Activated T-cell treated with anti-CD3 and anti-CD28 coated beads, Interleukin-2, amount 50 U/mL, for 72 hours (primary cell): ENCODE measurements at places on chromosomes 6 and 20. TPM values are rescaled to one million over a fixed set of nuclear protein-coding genes. Genes with fewer than 3 reads are reported as not detected.

DNA sequence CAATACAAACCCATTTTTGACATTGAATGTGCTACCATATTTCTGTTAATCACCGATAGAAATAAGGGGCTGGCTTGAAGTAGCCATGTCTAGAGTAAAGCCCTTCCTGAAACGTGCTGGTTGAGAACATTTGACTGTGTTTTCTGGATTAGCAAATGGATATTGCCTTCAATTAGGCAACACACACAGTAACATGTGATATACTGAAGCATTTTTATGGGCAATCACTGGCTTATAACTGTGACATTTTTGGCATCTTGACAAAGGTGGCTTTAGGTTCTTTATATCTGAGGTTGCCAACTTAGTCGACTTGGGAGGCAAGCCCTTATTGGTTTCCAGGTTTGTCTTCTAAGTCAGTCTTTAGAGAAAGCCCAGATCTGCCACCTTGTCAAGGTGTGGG lies 292.9 kb downstream of the BTBD3 start:
- no peaks in the 10 kb centered on the region for H3K4me1 ChIP-seq
- H3K36me3 ChIP-seq, result no peaks in the 10 kb centered on the region
- no peak for DNase-seq
- no peak overlapping the region for H3K4me3 ChIP-seq

HLA-DQB1 gene
- total RNA-seq, result 2.9 TPM

- H3K4me3 ChIP-seq, result no peak overlapping the region
- no peaks in the 10 kb centered on the region for H3K36me3 ChIP-seq
- no peak for DNase-seq
Measured at GRCh38 chr6:117513778-117514365, 31.4 kb downstream of the DCBLD1 start.

DNA sequence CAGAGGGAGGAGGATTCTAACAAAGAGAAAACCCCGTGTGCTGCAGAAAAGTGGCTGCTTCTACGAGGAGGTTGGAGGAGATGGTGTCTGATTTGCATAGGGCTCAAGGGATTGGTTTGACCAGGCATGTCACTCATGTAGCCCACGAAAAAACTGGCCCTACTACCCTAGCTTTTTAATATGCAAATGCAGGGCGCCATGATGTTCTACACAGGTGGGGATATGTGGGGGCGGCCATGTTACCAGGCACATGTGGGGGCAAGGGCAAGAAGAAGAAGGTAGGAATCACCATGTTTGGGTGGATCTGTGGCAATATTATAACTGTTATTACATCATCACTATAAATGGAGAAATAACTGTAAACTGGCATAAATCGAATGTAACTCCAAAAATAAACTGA lies 9.9 kb downstream of the KIAA1755 start:
- H3K27me3 ChIP-seq, result no peaks in the 10 kb centered on the region
- H3K27ac ChIP-seq, result no peak overlapping the region
- no peak for DNase-seq
- H3K36me3 ChIP-seq, result no peaks in the 10 kb centered on the region

MTCH1 gene
- total RNA-seq, result 116 TPM

IRF4 gene
- 554 TPM for total RNA-seq

DNA sequence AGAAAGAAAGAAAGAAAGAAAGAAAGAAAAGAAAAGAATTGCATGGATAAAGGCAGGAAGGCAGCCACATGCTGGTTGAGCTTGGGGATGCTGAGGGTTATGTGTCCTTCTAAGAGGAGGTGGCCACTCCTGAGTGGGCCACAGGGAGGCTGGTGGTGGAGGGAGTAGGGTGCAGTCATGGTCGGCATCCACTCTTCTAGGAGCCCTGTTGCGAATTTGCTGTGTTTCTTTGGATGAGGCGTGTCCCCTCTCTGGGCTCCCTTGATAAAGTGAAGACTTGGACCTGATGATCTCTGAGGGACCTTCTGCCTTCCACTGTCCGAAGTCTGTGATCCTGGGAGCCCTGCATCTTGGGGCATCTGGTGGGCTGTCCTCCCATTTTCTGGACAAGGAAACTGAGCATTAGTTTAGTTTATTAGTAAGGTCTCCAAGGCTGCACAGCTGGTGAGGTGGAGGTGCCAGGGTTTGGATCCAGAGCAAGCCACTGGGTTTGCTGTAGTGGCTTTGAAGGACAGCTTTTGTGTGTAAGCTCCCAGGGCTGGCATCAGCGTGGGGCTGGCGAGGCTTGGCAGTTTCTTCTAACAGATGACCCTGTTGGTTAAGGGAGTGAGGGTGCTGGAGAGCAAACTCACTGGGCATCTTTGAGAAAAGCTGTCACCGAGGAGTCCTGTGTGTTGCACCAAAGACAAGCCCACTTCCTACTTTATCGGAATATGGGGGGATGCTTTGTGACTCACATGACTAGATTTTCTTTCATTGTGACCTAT lies 4.3 kb downstream of the DLGAP4 start:
- no peaks in the 10 kb centered on the region for H3K4me1 ChIP-seq
- no peaks in the 10 kb centered on the region for H3K36me3 ChIP-seq
- H3K27ac ChIP-seq, result no peak overlapping the region
- H3K4me3 ChIP-seq, result no peak overlapping the region
- H3K27me3 ChIP-seq, result peaks cover 28% of the 10 kb centered on the region

KCNK16 gene
- not detected for total RNA-seq

DNA sequence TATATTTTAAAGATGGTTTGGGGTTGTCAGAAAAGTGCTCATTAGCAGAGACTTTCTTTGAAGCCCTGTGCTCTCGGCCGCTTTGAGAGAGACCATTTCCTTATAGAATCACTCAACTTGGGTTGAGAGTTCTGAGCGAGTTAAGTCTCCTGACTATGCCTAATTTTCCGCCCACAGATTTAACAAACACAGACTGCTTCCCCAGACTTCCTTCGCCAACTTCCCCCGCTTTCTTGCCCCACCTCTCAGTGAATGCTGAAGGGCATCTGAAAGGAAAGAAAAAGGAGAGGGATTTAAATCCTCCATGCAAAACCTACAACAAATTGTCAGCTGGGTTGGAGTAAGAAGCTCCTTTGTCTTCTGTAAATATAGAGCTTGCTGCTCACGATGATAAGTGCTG lies 224.0 kb downstream of the EYA2 start:
- no peaks in the 10 kb centered on the region for H3K36me3 ChIP-seq
- DNase-seq, result no peak
- H3K27ac ChIP-seq, result no peak overlapping the region
- H3K4me3 ChIP-seq, result no peak overlapping the region
- peaks cover 42% of the 10 kb centered on the region for H3K27me3 ChIP-seq

- no peak overlapping the region for H3K4me3 ChIP-seq
- no peaks in the 10 kb centered on the region for H3K36me3 ChIP-seq
- peaks cover 31% of the 10 kb centered on the region for H3K27me3 ChIP-seq
- H3K4me1 ChIP-seq, result peaks cover 11% of the 10 kb centered on the region
Measured at GRCh38 chr20:43191946-43192863, 2.5 kb upstream of the PTPRT start.

- peaks cover 5% of the 10 kb centered on the region for H3K4me1 ChIP-seq
- H3K27ac ChIP-seq, result no peak overlapping the region
- H3K27me3 ChIP-seq, result peaks cover 39% of the 10 kb centered on the region
- no peak overlapping the region for H3K4me3 ChIP-seq
Measured at GRCh38 chr6:160256445-160256844, 2.2 kb downstream of the SLC22A2 start.

DNA sequence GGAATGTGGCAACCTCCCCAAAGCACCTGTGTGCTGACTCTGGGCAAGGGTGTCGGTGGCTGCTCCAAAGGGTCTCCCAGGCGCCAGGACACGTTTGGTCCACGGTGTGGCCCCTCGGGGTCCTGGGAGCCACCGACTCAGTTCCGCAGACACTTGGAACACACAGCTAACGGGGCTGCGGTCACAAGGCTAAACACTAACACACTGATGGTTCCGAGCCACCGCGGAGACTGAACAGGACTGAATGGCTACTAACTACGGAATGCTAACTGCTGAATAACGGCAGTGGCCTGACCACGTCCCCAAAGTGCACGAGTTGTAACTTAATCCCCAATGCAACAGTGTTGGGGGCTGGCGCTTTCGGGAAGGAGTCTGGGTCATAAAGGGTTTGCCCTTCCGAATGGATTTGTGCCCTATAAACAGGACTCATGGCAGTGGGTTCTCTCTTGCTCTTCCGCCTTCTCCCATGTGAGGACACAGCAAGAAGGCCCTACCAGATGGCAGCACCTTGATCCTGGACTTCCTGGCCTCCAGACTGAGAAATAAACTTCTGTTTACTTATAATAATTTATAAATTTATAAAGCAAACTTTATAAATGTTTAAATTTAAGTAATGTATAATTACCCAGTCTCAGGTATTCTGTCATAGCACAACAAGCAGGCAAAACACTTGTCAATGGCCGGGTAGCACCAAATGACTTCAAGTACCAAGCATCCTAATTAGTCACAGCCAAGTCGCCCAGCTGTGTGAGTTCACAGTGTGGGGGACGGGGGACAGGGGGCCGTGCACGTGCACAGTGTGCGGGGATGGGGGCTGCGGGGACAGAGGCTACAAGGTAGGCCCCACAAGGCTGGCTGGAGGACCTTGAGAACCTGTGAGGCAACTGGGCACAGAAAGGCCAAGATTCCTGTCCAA lies 2.3 kb upstream of the EEF1A2 start:
- peak overlapping the region; percentile 32 for H3K4me3 ChIP-seq
- no peak overlapping the region for H3K27ac ChIP-seq

- peaks cover 67% of the 10 kb centered on the region for H3K4me1 ChIP-seq
- peak overlapping the region; percentile 68 for H3K27ac ChIP-seq
- H3K4me3 ChIP-seq, result peak overlapping the region; percentile 97
- H3K36me3 ChIP-seq, result peaks cover 34% of the 10 kb centered on the region
Measured at GRCh38 chr6:90294989-90295853, 1.4 kb downstream of the BACH2 start.

DZANK1 gene
- 3.1 TPM for total RNA-seq

- H3K4me1 ChIP-seq, result no peaks in the 10 kb centered on the region
- H3K27me3 ChIP-seq, result no peaks in the 10 kb centered on the region
- DNase-seq, result no peak
- H3K4me3 ChIP-seq, result no peak overlapping the region
- H3K36me3 ChIP-seq, result no peaks in the 10 kb centered on the region
- no peak overlapping the region for H3K27ac ChIP-seq
Measured at GRCh38 chr6:50112981-50113857, 63.5 kb upstream of the DEFB112 start.

DNA sequence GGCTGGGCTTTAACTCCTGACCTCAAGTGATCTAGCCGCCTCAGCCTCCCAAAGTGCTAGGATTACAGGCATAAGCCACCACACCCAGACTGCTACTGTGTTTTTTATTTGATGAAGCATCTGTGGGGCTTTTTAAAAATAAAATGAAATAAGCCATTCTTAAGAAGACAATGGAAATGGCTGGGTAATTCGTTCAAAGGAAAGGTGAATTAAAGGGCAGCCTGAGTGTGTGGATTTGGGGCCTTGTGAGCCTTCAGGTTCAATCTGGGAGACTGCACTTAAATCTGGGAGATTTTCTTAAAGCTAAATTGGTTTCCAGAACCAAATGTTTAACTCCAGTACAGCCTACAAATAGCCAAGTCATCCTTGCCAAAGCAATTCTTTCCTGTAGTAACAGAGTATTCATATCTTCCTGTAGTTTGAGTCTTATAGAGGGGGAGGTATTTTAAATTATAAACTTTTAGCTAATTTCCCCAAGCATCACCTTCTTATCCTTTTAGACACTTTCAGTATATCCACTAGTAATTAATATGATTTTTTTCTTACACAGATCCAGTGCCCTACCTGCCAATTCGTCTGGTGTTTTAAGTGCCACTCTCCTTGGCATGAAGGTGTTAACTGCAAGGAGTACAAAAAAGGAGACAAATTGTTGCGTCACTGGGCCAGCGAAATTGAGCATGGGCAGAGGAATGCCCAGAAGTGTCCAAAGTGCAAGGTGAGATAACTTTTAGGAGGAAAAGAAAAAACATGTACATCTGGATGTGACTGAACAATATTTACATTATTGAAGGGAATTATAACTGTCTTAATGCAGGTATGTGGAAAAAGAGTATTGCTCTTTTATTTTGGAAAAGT lies 95.4 kb downstream of the RNF217 start:
- no peaks in the 10 kb centered on the region for H3K27me3 ChIP-seq
- H3K4me3 ChIP-seq, result no peak overlapping the region
- no peaks in the 10 kb centered on the region for H3K4me1 ChIP-seq
- DNase-seq, result no peak

- H3K27me3 ChIP-seq, result no peaks in the 10 kb centered on the region
- H3K4me3 ChIP-seq, result no peak overlapping the region
- peaks cover 8% of the 10 kb centered on the region for H3K36me3 ChIP-seq
- peaks cover 4% of the 10 kb centered on the region for H3K4me1 ChIP-seq
- no peak overlapping the region for H3K27ac ChIP-seq
- DNase-seq, result no peak
Measured at GRCh38 chr6:32163559-32164258, 686 bp upstream of the EGFL8 start.

ZNF165 gene
- 5.1 TPM for total RNA-seq

GRCh38 chr6:166470863-166471410 lies 88.2 kb upstream of the MPC1 start:
- no peak for DNase-seq
- no peak overlapping the region for H3K27ac ChIP-seq
- H3K4me1 ChIP-seq, result no peaks in the 10 kb centered on the region

- no peak overlapping the region for H3K4me3 ChIP-seq
- H3K27ac ChIP-seq, result no peak overlapping the region
- peaks cover 9% of the 10 kb centered on the region for H3K4me1 ChIP-seq
- peaks cover 23% of the 10 kb centered on the region for H3K27me3 ChIP-seq
- no peak for DNase-seq
- H3K36me3 ChIP-seq, result no peaks in the 10 kb centered on the region
Measured at GRCh38 chr6:36350681-36351571, 14.2 kb upstream of the BNIP5 start.

FAM209A gene
- total RNA-seq, result 2.2 TPM
